Osteocyte (in vitro differentiated cells): ENCODE measurements at places on chromosomes 7 and 10. TPM values are rescaled to one million over a fixed set of nuclear protein-coding genes. Genes with fewer than 3 reads are reported as not detected.

A1CF gene
- not detected in 2 replicates for total RNA-seq

AEBP1 gene
- 781 and 794 TPM in 2 replicates for total RNA-seq

- no peak for DNase-seq
Observed at GRCh38 chr10:13847201-13847631, 260.5 kb downstream of the PRPF18 start.

- no peak for DNase-seq
Observed at GRCh38 chr10:1683649-1684048, 53.7 kb downstream of the ADARB2 start.

DNA sequence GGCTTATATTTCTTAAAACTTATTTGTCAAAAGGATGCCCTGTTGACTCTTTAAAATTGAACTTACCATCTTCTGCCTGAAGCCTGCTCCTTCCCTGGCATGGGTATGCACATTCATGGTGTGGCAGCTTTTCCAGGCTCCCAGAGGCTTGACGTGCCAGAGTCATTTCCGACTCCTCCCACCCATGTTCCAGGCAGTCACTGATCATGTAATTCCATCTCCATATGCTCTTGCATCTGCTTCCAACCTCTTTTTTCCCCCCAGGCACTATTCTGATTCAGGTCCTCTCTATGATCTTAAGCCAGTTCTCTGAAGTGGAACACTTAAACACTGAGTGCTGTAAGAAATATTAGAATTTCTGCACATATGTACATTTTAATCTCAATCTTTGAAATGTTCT, 82.2 kb downstream of the CFAP58 start:
- DNase-seq = no peak
